ENCODE measurements at places on chromosomes 7 and 10.

DNA sequence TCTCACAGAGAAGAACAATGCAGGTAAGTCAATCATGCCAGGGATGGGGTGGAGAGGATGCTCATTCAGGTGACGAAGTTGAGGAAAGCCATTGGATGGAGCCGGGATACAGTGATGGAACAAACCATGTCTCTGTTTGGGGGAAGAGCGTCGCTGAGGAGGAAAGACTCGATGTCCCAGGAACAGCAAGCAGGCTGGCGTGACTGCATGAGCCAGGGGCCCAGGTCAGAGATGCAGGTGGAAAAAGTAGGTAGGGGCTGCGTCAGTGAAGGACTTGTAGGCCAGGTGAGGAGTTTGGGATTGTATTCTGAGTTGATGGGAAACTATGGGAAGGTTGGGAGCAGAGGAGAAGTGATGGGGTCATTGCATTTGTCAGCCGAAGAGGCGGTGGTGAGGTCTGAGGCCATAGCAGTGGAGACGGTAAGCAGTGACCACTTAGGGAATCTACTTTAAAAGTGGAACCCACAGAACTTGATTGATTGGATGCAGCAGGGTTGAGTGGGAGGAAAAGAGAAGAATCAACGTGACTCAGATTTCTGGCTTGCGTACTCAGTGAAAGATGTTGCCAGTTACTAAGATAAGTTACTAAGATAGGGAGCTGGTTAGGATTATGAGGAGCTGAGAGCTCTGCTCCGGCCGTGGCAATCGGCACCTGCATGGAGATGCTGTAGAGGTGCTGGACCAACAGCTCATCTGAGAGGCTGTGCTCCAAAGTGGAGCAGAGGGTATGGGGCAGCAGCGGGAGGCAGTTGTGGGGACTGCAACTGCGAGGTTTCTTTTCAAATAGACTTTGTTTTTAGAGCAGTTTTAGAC is 12.5 kb upstream of the IL2RA start:
- no peak for DNase-seq

DNA sequence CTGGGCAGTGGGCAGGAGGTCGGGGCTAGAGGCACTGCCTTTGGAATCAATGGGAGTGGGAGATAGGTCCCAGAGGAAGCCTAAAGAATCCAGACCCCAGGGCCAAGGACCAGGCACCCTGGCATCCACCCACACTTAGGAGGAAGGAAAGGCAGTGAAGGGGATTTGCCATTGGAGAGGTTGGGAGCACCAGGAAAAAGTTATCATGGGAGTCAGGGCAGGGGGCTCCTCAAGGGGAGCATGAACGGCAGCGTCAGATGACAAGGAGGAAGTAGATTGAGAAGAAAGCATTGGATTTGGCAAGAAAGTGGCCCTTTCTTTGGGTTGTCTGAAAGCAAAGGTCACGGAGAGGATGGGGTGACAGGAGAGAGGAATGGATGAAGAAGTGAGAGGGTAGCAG is 142.8 kb downstream of the ADAM12 start:
- no peak for DNase-seq

DNA sequence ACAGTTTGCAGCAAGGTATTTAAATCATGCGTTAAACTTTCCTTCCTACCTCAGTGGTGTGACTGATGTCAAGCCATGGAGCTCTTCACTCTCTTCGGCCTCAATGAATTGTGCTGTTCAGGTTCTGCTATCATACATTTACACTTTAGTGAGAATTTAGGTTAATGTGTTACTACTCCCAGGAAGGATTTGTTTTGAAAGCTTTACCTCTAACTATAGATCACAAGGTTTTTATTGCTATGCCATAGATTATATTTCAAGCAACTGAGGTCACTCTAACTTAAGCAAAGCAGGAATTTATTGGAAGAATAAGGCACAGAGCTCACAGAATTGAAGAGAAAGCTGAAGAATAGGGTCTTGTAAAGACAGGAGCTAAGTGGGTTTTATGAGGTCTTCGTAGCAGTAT is 11.0 kb upstream of the ADD3 start:
- DNase-seq: no peak

- DNase-seq: no peak
Measured at GRCh38 chr7:102175423-102176170, 111.1 kb upstream of the SH2B2 start.

GRCh38 chr7:99755085-99755484 is 20.1 kb upstream of the CYP3A7 start:
- no peak for DNase-seq

DNA sequence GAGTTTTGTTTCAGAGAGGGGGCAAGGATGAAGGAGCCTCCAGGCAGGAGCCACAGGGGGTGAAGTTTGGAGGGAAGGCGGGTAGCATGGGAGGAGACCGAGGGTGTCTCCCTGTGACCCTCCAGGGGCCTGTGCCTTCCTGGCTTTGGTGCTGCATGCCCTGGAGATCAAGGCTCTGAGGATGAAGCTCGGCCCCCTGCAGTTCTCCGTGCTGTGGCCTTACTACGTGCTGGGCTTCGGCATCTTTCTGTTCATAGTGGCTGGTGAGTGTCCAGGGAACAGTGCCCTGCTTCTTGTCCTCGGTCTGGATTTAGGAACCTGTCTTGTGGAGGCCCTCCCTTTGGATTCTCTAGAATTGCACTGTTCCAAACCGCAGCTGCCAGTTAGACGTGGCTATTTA is 9.2 kb upstream of the ZSCAN25 start:
- DNase-seq: no peak

DNA sequence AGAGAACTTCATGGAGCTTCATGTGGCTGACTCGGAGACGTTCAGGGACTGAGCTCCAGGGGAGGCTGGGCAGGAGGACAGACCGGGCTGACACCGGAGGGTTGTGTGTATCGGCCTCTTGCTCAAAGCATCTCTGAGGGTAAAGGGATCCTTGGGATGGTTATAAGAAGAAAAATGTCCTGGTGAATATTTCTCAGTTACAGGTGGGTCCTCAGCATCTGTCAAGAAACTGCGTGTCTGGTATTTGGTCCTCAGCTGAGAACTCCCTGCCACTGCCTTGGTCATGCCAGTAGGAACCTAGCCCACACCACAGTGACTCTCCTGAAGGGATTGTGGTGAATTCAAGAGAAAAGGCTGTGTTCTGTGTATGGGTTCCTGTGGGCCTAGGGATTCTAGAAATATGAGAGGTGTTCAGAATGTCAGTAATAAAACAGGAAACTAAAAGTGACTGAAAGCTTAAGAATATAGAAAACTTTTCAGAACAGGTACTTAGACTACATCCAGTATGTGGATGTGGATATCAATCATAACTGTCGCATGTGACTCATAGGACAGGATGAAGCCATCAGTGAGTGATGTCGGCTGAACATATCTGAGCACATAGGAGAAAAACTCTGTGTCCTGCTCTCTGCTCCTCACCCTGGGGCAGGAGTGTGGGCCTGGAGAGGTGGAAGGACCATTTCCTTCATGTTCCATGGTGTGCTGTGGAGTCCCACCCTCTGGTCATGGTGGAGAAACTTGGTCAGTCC is 28.4 kb downstream of the MBL2 start:
- DNase-seq: no peak

DNA sequence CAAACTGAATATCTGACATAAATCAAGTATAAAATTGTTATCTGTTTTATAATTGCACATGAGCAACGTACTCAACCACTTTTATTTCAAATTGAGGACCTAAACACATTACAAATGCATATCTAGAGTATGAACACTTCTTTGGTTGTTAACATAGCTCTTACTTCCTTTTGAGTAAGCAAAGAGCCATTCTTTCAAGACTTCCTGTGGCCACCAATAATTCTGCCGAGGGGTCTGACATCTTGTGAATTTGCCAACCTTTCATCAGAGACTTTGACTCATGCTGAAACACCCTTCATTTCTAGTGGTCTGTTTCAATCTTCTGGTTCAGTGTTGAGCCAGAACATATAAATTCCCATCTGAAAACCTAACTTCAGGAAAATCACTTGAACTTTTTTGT is 59.4 kb downstream of the CDK14 start:
- no peak for DNase-seq

DNA sequence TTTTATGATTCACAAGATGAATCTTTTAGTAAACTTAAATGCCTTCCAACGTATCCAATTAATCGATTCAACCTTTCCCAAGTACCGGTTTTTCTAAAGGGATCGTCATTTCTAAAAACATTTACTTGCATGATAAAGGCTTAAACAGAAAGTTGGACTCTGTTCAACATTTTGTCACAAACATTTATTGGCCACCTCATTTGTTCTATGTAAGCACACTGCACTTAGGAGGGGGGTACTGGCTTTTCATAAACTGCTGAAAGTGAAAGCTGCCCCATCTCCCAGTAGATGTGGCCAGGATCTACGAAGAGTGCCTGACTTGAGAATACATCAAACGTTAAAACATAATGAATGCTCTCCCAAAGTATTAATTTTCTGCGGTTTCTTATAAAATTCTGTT is 37.3 kb upstream of the LAMB4 start:
- no peak for DNase-seq

GRCh38 chr7:69791739-69792138 is 193.5 kb downstream of the AUTS2 start:
- no peak for DNase-seq

DNA sequence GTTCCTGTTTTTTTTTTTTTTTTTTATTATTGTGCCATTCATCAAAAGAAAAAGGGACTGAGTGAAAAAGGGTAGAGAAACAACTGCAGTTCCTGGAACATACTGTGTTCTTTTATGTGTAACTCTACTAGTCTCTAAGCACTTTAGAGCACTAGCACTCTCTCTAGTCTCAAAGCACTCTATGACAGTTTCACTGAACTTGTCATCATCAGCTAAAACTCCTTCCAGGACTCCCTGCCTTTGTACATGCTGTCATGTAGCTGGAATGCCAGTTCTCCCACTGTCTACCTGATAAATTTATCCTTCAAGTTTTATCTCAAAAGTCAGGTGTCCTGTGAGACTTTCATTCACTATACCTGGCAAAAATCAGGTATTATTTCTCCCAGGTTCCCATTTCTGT is 146.1 kb downstream of the RNF133 start:
- DNase-seq: no peak

DNA sequence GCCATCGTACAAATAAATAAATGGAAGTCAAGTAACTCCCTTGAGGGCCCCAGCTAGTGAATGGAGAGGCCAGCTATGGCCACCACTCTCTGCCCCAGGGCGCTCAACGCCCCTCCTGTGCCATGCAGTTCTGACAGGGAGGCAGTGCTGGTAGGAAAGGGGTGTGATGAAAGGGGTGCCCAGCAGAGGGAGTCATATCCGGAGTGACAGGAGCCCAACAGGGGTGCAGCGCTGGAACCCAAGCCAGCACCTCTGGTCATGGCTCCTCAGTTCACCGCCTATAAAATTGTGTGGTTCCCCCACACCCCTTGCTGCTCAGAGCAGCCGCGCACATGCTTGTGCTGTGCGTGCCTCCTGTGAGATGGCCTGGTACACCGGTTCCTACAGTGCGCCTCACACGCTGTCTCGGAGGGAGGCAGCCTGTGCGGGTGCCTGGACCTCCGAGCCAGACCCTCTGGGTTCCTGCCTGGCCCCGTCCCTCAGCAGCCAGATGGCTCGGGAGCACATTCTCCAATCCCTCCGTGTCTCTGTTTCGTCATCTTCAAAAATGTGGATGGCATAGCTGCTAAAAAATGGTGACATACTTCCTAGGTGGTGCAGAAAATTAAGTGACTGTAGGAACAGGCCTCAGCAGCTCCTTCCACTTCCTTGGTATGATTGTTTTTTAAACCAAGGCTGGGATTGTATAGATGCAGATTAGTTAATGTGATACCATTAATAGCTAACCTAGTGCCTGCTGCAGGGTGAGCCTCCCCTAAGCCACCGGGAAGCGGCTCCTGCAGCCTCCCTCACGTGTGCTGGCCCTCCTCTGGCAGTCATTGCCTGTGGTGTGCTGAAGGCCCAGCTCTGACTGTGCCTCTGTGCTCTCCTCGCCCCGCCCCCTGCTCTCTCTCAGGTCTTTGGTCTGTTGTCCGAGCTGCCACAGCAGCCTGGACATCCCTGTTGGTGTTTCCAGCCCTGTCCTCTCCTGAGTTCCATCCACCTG is 125.8 kb downstream of the EGFR start:
- no peak for DNase-seq

DNA sequence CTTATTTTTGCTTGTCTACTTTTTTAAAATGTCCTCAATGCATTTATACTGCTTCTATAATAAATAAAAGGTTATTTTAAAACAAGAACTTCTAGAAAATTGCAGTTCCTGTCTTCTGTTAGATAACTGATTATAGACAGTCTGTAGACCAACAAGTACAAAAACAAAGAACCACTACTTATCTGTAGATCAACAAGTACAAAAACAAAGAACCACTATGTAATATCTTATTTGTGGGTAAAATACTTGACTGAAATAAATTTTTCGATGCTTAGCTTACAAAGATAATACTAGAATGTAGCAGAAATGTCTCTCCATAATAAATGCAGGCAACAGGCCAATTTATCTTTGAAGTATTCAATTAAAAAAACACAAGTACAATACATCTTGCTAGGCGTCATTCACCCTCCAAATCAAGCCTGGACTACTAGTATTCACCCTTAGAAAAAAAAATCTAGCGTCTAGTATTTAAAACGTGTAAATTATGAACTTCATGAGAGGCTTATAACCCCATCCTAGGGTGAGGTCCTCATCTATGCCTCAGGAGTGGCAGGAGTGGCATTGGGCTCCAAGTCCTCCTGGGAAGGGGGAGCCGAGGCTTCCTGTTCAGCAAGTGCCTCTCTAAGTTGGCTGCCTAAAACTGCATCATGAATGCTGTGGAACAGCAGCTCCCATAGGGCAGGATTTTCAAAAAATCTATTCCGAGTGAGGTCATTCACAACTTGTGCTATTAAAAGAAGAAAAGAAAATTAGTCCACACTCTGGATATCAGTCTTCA is 26.6 kb downstream of the PSMC2 start:
- no peak for DNase-seq

DNA sequence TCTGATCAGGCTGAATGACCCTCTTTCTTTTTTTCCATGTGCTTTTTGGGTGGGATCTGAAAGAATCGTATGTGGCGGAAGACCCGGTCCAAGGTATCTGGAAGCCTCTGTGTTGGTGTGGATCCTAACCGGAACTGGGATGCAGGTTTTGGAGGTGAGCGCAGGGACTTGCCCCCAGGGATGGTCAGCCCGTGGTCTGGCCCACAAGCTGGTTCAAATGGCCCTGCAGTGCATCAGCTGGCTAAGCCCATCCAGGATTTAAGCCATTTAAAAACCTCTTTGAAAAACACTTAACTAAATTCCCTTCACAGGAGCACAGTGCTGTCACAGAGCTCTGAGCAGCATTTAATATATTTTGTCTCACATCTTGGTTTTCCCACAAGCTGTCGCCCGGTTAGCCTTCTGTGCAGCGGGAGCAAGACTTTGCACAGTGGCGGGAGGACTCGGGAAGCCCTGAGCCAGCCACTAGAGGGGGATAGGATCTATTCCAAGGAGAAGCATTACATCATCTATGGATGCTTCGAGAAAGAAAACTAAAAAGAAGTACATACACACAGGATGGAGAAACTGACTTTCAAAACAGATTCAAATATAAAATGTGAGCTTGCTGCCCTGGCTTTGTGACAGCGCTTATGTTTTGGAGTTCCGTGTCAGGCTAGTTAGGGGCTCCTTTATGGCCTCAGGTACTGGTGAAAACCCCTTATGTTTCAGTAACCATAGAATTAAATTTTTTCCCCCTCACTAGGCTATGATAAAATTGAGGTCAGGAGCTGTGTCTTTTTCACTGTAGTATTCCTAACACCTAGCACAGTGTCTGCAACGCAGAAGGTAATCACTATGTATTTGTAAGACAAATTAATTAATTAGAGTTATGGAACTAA is 11.3 kb downstream of the CPA2 start:
- no peak for DNase-seq

- no peak for DNase-seq
Measured at GRCh38 chr10:118238573-118239235, 103.4 kb downstream of the FAM204A start.

All from activated CD4-positive, CD25-positive, alpha-beta regulatory T cell treated with anti-CD3 and anti-CD28 coated beads, Interleukin-2, amount 50 U/mL, for 72 hours (primary cell).